Stimulated activated CD4-positive, alpha-beta T cell treated with anti-CD3 and anti-CD28 coated beads, TNF-alpha, amount 100 ng/mL, for 1 hour (primary cell): ENCODE measurements at places on chromosomes 2 and 18.

DNA sequence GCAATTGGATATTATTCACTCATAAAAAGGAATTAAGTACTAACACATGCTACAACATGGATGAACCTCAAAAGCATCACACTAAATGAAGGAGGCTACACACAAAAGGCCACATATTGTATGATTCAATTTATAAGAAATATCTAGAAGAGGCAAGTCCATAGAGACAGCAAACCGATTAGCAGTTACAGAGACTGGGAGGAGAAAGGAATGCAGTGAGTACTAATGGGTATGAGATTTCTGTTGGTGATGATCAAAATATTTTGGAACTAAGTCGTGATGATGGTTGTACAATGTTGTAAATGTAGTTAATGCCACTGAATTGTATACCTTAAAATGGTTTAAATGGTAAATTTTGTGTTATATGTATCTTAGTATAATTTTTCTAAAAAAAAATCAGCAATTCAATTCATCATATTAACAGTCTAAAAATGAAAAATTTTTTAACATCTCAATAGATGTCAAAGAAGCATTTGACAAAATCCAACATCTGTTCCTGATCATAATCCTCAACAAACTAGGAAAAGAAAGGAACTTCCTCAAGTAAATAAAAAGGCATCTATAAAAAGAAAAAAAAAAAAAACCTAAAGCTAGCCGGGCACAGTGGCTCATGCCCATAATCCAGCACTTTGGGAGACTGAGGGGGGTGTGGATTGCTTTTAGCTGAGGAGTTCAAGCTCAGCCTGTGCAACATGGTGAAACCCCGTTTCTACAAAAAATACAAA is 98.1 kb downstream of the TGIF1 start:
- DNase-seq: no peak

DNA sequence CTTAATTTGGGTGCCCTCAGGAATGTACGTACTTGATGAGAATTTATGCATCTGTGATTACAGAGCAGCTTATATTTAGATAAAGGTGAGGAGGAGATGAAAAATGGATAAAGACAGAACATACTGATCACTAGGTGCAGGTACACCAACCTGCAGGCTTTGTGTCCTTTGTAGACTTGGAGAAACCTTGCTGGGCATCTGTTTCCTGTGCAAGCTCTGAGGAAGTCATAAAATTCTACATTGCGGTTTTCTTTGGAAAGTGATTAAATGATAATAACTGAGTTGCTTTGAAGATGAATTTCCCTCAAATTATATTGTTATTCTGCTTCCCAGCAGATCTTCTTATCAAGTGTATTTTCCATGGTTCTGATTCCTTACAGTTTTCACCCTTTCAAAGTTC is 7.7 kb downstream of the RAB27B start:
- DNase-seq: no peak

GRCh38 chr2:152410165-152410597 is 75.2 kb downstream of the FMNL2 start:
- no peak for DNase-seq

DNA sequence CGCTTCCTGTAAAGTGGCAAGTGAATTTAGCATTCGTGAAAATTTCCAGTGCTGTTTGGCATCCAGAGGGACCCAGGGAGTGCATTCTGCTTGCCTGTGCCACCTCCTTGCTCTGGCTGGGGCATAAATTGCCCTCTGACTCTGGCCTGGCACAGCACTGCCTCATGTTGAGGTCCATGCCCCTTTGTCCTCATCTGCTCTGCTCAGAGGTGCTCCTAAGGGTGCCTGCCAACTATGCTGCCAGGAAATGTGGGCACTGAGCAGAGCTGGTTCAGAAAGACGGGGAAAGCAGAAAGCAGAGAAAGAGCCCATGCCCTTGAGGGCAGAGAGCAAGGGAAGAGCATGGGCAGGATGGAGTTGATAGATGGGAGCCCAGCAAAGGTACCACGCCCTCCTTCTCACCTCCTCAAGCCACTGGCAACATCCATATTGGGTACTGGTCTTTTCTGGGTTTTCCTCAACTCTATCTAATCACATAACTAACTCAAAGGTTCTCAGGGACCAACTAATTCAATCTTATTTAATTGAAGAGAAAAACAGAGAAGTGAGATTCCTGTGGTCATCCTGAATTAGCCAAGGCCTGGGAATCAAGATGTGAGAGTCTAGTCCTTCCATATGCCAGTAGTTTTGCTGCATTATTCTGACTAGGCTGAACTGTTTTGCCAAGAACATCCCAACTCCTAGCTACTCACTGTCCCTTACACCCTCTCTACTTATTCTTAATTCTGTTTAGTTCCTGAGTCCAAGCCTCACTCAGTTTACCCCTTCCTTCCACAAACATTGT is 441.5 kb upstream of the TNP1 start:
- no peak for DNase-seq

GRCh38 chr18:3485153-3486149 is 35.5 kb downstream of the TGIF1 start:
- DNase-seq: no peak

- no peak for DNase-seq
Measured at GRCh38 chr2:120628248-120628647, 107.4 kb upstream of the GLI2 start.
